ENCODE measurements at places on chromosomes 1 and 21. TPM values are rescaled to one million over a fixed set of nuclear protein-coding genes. Genes with fewer than 3 reads are reported as not detected.

Gene YBX1
- total RNA-seq: 650 TPM

Gene TCHH
- 0.09 TPM for total RNA-seq

Gene APOBEC4
- not detected for total RNA-seq

Gene KCNH1
- total RNA-seq: 3.2 TPM

Gene SKI
- 73.5 TPM for total RNA-seq

Gene TFF3
- total RNA-seq: not detected

DNA sequence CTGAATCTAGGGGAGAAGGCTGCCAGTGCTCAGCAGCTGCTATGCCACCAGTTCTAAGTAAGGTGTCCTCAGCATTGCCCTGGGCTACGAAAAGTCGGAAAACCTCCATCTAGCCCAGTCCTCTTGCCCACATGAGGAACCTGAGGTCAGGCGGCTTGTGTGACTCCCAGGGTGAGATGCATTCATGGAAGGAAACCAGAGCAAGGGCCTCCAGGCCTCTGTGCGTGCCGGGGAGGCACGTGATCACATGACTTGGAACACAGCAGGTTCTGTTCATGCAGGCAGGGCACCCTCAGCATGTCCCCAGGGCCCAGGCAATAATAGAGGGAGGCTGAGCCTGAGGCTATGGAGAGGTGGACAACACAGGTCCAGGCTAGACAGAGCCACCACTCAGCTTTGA is 312.5 kb upstream of the DUSP10 start:
- no peak overlapping the region for H3K27ac ChIP-seq
- no peak for DNase-seq
- H3K27me3 ChIP-seq: no peaks in the 10 kb centered on the region
- no peaks in the 10 kb centered on the region for H3K4me1 ChIP-seq
- H3K4me3 ChIP-seq: no peak overlapping the region

DNA sequence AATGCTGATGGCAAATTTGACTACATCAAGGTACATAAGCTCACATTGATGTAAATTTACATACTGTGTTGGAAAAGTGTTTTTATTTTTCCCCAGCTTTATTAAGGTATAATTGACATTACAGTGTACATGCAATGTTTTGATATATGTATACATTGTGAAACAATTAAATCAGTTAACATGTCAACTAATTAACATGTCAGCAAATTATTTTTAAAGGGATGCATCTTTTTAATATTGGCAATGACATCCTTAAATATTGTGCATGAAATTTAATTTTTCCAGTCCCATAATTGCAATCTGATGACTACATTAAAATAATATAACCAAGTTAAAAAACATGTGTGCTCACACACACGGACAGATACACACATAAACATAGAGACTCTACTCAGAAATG is 9.4 kb downstream of the EFCAB7 start:
- H3K36me3 ChIP-seq: peaks cover 13% of the 10 kb centered on the region
- H3K27ac ChIP-seq: no peak overlapping the region
- H3K4me3 ChIP-seq: no peak overlapping the region
- no peak for DNase-seq

Measured in endodermal cell (in vitro differentiated cells).